CD4-positive, CD25-positive, alpha-beta regulatory T cell (primary cell): ENCODE measurements at places on chromosomes 1 and 21.
A peak's percentile ranks its signal among the peaks of the same experiment; 100 is the strongest.

DNA sequence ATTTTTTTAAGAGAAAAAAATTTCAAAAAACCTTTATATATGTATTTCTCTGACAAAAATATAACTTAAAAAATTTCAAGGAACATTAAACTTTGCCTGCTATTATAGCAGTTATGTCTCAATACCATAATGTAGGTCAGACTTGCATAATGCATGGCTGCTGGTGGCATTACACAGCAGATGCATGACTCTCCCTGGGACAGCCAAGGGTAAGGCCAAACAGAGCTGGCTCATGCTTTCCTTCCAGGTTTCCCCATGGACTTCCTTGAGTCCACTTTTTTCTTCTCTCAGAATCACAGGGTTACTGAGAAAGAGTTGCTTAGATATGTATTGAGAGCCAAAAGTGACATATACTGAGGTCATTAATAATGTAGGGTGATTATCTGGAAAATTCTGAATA lies 43.7 kb downstream of the RHOU start:
- no peaks in the 10 kb centered on the region for H3K4me1 ChIP-seq
- no peak for DNase-seq
- peaks cover 3% of the 10 kb centered on the region for H3K27me3 ChIP-seq
- no peak overlapping the region for H3K4me3 ChIP-seq
- H3K27ac ChIP-seq: no peak overlapping the region

- H3K4me3 ChIP-seq: no peak overlapping the region
- DNase-seq: no peak
- no peaks in the 10 kb centered on the region for H3K36me3 ChIP-seq
- no peaks in the 10 kb centered on the region for H3K4me1 ChIP-seq
- H3K27ac ChIP-seq: no peak overlapping the region
Measured at GRCh38 chr1:42368096-42368795, 12.3 kb upstream of the RIMKLA start.

- no peaks in the 10 kb centered on the region for H3K4me1 ChIP-seq
- H3K27ac ChIP-seq: no peak overlapping the region
- H3K36me3 ChIP-seq: peaks cover 27% of the 10 kb centered on the region
- no peaks in the 10 kb centered on the region for H3K27me3 ChIP-seq
- H3K4me3 ChIP-seq: no peak overlapping the region
Measured at GRCh38 chr1:235712812-235713211, 63.2 kb upstream of the GNG4 start.

- no peak for DNase-seq
- no peak overlapping the region for H3K4me3 ChIP-seq
- no peaks in the 10 kb centered on the region for H3K36me3 ChIP-seq
- no peaks in the 10 kb centered on the region for H3K27me3 ChIP-seq
Measured at GRCh38 chr1:45355683-45356082, 15.4 kb upstream of the MUTYH start.

DNA sequence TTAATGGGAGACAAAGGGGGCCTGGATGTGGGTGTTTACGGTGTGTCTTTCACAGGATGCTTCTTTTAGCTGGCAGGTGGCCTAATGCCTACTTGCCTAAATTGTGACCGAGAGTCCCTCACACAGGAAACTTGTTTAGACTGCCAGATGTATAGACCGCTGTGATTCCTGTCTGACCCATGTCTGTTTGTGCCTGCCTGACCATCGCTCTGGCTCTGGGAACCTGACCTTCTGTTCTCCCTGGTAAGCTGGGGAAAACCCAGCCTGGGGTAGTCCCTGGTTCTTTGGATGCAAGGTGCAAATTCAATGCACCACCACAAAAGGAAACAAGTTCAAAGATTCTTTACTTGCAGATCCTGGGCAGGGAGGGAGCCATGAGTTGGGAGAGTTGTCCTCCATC lies 68.4 kb downstream of the DMRTA2 start:
- DNase-seq: no peak
- peaks cover under 1% of the 10 kb centered on the region for H3K27me3 ChIP-seq
- no peaks in the 10 kb centered on the region for H3K36me3 ChIP-seq
- H3K27ac ChIP-seq: no peak overlapping the region
- H3K4me1 ChIP-seq: no peaks in the 10 kb centered on the region
- H3K4me3 ChIP-seq: no peak overlapping the region

DNA sequence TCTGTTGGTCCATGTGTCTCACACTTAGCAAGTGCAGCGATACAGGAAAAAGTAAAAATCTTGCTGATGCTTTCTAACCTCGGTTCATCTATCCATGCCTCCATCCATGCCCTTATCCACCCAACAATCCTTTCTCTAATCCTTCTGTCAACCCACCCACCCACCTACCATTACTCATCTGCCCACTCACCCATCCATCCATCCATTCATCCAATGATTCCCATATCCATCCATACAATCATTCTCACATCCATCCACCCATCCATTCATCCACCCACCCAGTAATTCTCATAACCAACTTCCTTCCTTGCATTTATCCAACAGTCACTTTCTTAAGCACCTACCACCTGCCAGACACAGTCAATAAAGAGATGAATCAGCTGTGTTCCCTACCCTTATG lies 6.1 kb upstream of the IGSF21 start:
- no peak overlapping the region for H3K27ac ChIP-seq
- H3K4me1 ChIP-seq: no peaks in the 10 kb centered on the region
- no peaks in the 10 kb centered on the region for H3K27me3 ChIP-seq
- H3K4me3 ChIP-seq: no peak overlapping the region
- no peak for DNase-seq
- H3K36me3 ChIP-seq: no peaks in the 10 kb centered on the region

DNA sequence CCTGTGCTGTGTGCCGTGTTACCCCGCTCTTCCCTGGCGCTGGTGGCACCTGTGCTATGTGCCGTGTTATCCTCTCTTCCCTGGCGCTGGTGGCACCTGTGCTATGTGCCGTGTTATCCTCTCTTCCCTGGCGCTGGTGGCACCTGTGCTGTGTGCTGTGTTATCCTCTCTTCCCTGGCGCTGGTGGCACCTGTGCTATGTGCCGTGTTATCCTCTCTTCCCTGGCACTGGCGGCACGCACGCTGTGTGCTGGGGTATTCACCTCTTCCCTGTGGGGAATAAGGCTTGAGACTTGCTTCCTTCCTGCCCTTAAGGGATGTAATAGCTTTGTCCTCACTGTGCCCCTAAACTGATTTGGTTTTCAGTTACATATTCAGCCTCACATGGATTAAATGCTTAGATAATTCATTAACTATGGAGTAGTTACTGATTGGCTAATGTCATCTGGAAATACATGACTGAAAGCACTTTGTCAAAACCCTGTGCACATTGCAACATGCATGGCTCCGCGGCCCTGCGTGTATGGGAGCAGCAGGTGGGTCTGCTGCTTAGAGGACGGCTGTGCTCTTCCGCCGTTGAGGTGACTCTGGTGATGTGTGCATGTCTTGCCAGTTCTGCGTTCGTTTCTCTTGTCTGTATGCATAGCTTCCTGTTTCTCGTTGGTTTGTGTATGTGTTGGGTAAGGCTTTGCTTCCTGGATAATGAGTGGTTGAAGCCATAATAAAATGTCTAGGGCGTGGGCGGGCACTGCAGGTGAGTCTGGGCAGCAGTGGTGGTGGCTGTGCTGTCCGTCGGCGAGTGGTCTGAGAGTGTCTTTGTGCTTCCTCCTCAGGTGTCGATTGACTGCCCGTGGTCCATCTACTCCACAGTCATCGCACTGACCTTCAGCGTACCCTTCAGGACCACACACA lies 17.9 kb upstream of the PWP2 start:
- H3K4me3 ChIP-seq: peak overlapping the region; percentile 45
- peak; percentile 31 for DNase-seq
- H3K27me3 ChIP-seq: no peaks in the 10 kb centered on the region
- peaks cover 65% of the 10 kb centered on the region for H3K4me1 ChIP-seq

- H3K36me3 ChIP-seq: no peaks in the 10 kb centered on the region
- no peak overlapping the region for H3K27ac ChIP-seq
- H3K27me3 ChIP-seq: no peaks in the 10 kb centered on the region
- H3K4me3 ChIP-seq: peak overlapping the region; percentile 98
- DNase-seq: no peak
Measured at GRCh38 chr1:212292250-212293105, 7.3 kb downstream of the PPP2R5A start.

- H3K36me3 ChIP-seq: no peaks in the 10 kb centered on the region
- H3K27me3 ChIP-seq: no peaks in the 10 kb centered on the region
- no peak for DNase-seq
- H3K4me1 ChIP-seq: no peaks in the 10 kb centered on the region
- no peak overlapping the region for H3K4me3 ChIP-seq
- H3K27ac ChIP-seq: no peak overlapping the region
Measured at GRCh38 chr1:92191726-92192125, 26.0 kb upstream of the C1orf146 start.

GRCh38 chr1:4152266-4152665 lies 252.2 kb upstream of the C1orf174 start:
- H3K27ac ChIP-seq: no peak overlapping the region
- DNase-seq: no peak
- H3K4me1 ChIP-seq: no peaks in the 10 kb centered on the region
- no peak overlapping the region for H3K4me3 ChIP-seq
- no peaks in the 10 kb centered on the region for H3K27me3 ChIP-seq
- H3K36me3 ChIP-seq: no peaks in the 10 kb centered on the region

- H3K27me3 ChIP-seq: no peaks in the 10 kb centered on the region
- H3K27ac ChIP-seq: no peak overlapping the region
- no peak overlapping the region for H3K4me3 ChIP-seq
- H3K36me3 ChIP-seq: peaks cover 63% of the 10 kb centered on the region
- DNase-seq: no peak
Measured at GRCh38 chr21:36041910-36042309, 18.4 kb downstream of the SETD4 start.

DNA sequence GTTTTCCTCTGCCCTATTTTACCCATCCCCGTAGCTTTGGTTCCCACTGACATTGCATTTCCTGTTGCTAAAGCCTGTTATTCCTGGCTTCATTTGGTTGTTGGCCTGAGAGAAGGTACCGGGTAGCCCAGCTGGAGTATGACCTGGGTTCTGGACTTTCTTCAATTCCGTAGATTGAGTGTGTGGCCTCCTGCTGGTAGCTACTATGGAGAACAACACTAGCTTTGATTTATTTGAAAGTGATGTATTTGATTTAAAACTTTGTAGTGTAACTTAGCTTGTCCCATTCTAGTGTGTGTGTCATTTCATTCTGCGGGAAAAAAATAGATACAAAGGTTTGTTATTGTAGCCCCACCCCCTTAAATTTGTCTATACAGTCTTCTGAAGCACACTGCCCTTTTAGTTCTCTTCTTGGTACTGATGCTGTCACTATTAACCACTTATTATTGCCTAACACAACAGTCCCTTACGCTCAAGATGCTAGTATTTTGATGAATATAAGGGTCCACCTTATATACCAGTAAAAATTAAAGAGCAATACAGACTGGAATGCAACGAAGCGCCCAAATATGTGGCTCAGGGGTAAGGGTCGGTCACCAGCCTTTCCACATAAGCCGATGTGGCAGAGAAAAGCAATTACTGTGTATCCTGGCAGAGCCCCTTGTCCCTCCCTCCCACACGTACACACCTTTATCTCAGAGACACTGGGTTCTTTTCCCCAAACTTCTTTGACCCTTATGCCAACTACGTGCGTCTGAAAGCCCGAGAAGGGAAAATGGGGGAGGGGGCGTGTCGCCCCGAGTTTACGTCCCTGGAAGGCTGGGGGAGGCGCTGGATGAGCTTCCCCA lies 643 bp upstream of the MOV10 start:
- DNase-seq: peak; percentile 37
- peak overlapping the region; percentile 83 for H3K4me3 ChIP-seq
- H3K27ac ChIP-seq: peak overlapping the region; percentile 73

GRCh38 chr21:32347351-32347750 lies 45.5 kb downstream of the URB1 start:
- no peak for DNase-seq
- H3K27ac ChIP-seq: no peak overlapping the region

GRCh38 chr21:17673261-17674020 lies 60.7 kb upstream of the BTG3 start:
- H3K36me3 ChIP-seq: no peaks in the 10 kb centered on the region
- DNase-seq: no peak
- H3K4me1 ChIP-seq: no peaks in the 10 kb centered on the region

DNA sequence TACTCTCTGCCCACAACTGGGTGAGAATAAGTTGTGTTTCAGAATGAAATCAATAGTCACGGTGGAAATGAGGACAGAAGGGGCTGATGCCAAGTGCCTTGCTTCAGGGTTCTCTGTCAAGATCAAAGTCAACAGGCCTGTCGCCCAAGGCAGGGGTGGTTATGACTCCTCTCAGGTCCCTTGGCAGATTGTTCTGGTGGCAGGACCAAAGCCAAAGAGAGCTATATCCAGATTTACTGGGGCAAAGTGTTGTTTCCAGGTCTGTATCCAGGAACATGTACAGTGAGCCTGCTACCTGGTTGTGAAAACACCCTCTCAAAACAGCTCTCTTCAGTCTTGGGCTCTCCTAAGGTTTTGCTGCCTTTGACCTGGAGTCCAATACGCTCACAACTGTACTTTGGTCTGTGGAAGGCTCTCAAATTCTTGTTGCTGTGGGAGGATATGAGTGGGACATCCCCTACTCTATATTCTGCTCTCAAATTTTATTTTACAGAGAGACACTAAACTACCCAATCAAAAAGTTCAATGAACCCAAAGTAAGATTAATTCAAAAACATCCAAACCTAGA lies 175.1 kb upstream of the ETV3 start:
- DNase-seq: no peak
- H3K27ac ChIP-seq: no peak overlapping the region
- H3K4me3 ChIP-seq: no peak overlapping the region
- peaks cover 9% of the 10 kb centered on the region for H3K27me3 ChIP-seq

DNA sequence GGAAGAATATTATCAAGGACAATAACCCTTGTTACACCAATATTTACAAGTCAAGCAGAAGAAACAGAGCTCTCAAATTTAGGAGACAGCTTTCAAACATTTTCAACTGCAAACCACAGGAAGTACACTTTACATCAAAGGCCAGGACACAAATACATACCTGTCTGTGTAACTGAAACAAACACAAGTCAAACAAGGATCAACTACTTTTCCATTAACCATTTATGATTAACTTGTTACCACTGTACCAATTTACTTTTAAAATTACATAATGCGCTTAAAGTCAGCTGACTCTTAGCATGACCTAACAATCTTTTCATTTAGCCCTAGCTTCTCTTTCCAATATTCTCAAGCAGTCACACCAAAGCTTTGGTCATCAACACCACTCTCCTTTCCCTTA lies 43.5 kb downstream of the TRIM33 start:
- peak overlapping the region; percentile 60 for H3K4me3 ChIP-seq
- H3K27ac ChIP-seq: no peak overlapping the region
- H3K36me3 ChIP-seq: peaks cover 11% of the 10 kb centered on the region
- peaks cover 30% of the 10 kb centered on the region for H3K4me1 ChIP-seq
- peak; percentile 52 for DNase-seq

DNA sequence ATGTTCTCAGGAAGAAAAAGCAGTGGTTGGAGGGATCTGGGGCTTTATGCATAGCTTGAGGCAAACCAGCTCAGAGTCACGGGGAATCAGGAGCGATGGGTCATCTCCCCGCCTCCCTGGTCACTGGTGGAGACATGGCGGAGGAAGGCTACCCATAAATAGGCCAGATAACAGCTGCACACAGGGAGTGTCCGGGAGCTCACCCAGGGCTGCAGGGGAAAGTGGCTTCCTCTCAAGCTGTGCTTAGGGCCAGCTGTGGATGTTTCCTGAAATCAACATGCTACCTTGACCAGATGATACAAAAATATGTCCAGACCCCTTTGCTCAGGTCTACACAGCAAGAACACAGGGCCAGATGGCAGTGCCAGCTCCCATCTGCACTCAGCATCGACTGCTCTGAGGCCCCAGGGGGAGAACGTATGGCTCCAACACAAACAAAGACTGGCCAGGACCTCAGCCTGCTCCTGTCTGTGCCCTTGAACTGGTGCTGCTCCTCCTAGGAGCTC lies 27.1 kb upstream of the RERE start:
- no peaks in the 10 kb centered on the region for H3K27me3 ChIP-seq
- no peak overlapping the region for H3K4me3 ChIP-seq
- H3K36me3 ChIP-seq: no peaks in the 10 kb centered on the region
- no peak overlapping the region for H3K27ac ChIP-seq
- H3K4me1 ChIP-seq: peaks cover 3% of the 10 kb centered on the region
